ENCODE measurements at places on chromosomes 2 and 18. TPM values are rescaled to one million over a fixed set of nuclear protein-coding genes. Genes with fewer than 3 reads are reported as not detected.

Gene GNAL
- 23.3 TPM for total RNA-seq

DNA sequence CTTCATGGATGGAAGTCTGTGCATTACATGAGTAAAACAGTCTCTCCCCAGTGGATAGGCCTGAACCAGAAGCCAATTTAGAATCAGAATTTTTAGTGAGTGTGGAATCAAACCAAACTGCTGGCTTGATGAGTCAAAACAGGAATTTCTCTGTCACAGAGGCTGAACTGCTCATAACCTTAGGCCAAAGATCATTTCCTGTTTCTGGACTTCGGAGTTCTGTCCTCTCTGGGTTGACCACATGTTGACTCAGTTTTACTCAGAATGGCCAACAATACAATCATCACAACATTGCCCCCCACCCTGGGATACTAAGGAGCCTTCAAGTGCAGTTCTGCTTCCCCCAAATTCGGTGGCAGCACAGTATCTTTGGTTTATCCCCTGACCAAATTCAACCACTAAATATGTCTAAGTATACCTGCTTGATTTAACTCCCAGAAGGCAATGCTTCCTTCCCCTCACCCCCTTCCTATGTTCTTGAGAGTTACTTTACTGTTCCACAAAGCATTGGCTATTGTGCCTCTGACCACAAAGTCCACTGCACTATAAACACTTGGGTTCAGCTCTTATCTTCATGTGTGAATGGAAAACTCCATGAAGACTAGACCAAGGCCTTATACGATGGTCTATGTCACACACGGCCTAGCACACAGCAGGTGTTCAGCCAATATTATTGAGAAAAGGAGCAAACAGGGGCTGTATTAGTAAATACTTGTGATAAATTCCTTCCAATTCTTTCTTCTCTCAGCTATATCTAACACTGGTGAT, 67.8 kb downstream of the NXPH2 start:
- no peak for DNase-seq

Gene ACMSD
- not detected for total RNA-seq

GRCh38 chr2:148560496-148560895, 84.1 kb upstream of the EPC2 start:
- DNase-seq = no peak

Gene RAX
- not detected for total RNA-seq

Data from vagina (tissue), 2 donors.